ENCODE measurements at places on chromosomes 7 and 10.
A peak's percentile ranks its signal among the peaks of the same experiment; 100 is the strongest.

GRCh38 chr7:127391591-127392181 is 822 bp downstream of the ZNF800 start:
- peak; percentile 37 for DNase-seq

- no peak for DNase-seq
Measured at GRCh38 chr10:31112961-31113360, 81.3 kb upstream of the ZNF438 start.

- DNase-seq: no peak
Measured at GRCh38 chr7:7790041-7790741, 71.8 kb upstream of the RPA3 start.

DNA sequence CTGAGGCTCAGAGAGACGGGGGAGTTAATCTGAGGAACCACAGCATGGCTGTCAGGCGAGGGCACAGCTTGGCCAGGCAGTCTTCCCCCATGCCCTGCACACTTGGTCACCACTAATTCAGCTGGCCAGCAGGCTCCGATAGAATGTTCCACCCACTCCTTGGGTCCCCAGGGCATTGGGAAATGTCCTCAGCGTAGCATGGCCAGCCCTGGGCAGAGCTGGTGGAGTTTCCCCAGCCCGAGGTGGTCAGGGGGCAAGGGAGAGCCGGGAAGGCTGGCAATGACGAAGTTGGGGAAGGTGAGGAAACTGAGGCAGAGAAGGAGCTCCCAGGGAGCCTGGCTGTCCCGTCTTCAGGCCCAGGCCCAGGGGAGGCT is 12.1 kb upstream of the GRIFIN start:
- no peak for DNase-seq

DNA sequence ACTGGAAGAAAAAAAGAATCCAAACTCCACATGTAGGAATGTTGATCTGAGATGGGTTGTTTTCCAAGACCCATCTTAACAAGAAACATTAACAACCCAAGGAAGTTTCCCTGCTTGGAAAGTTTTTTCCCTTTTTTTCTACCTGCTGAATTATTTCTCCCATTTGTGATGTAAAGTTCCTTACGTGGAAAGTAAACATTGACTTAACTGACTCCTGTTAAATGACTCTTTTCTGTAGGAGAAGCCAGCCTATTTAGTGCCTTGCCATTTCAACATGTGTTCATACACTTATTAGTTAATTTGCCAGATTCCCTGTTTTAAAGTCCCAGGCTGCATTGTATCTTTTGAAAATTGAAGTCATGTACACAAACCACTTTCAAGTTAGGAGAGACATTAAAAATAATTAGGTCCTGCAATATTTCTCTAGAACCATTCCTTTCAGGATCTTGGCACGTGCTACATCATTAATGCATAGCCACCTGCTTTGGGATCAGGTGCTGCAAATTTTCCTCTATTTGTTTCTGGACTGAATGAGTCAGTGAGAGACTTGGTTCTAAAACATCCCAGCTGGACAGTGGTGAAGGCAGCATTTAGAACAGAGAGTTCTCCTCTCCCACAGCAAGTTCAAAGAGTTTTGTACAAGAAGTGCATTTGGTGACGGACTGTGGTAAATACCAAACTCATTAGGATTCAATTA is 698.5 kb downstream of the SUGCT start:
- DNase-seq: no peak

DNA sequence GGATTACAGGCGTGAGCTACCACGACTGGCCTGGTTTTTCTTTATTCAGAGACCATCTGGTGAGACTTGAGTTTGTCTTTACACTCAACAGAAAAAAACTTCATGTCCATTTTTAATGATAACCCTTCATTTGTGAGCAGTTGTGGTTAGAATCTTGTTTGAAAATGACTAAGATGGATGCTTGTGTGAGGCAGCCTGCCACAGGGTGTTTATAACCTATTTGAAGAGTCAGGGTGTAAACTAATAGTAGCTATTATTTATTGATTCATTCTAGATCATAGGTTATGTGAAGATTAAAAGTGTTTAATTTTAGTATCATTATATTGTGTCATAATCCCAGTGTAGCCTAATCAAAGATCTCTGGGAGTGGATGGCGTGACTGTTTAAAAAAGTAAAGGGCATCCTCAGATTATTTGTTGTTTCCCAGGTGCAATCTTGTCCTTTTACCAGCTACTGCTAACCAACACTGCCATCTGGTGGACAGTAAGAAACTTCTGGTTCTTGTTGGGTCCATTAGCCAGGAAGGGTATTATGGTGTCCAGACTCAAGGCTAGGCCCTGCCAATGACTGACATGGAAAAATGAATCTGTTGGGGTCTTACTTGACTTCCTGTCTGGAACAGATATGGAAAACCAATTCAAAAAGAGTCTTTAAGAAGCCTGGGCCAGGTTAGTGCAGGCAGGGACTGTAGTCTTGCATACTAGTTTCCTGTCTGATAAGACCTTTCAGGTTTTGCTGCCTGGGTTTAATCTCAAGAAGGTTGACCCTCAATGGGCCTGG is 24.9 kb downstream of the NRBF2 start:
- DNase-seq: peak; percentile 13

GRCh38 chr10:16741540-16741939 is 75.7 kb downstream of the RSU1 start:
- no peak for DNase-seq

DNA sequence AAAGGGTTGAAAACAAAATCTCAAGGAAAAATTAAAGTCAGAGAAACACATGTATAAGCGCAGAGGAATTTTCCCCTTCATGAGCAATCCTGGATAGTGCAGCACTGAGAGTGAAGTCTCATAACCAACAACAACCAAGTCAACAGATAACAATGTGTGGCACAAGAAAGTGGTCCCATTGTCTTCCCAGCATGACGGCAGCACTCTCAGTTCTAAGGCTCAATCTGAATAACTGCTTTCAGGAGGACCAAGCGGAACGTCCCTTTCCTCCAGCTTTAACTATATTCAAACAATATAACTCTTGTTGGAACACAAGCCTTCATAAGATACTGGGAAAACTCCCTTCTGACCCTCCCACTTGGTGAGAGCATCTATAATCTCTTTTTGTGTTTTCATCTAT is 137.9 kb downstream of the RAPGEF5 start:
- no peak for DNase-seq

DNA sequence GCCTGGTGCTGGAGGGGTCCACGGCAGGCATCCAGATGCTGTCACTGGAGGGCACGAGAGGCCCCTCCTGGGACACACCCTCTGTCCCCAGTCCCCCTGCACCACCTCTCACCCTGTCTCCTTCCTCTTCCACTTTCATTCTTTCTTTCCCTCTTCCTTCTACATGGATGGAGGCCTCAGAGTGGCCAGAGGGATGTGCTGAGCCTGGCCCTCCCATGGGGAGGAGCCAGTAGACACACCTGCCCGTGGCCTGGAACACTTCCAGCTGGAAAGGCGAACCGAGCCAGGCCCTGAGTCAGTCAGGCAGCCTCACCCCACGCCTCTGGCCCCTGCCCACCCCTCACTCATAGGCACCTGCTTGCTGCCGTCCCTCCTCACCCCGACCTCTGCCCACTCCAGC is 55.9 kb upstream of the MXI1 start:
- no peak for DNase-seq

DNA sequence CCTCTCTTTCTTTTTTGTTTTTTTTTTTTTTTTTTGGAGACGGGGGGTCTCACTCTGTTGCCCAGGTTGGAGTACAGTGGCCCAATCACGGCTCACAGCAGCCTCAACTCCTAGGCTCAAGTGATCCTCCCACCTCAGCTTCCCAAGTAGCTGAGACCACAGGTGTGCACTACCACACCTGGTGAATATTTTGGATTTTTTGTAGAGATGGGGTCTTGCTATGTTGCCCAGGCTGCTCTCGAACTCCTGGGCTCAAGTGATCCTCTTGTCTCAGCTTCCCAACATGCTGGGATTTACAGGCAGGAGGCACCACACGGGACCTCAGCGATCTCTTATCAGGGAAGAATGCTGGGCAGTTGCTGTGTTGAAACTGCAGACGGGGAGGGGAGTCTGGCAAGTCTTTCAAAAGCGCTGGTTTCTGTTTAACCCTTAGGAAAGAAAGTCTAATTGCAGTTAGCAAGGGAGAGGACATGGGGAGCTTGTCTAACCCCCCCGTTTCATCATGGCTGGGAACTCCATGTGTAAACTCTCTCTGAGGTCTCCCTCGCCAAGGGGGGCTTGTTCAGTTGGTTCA is 39.6 kb upstream of the LMTK2 start:
- DNase-seq: no peak

DNA sequence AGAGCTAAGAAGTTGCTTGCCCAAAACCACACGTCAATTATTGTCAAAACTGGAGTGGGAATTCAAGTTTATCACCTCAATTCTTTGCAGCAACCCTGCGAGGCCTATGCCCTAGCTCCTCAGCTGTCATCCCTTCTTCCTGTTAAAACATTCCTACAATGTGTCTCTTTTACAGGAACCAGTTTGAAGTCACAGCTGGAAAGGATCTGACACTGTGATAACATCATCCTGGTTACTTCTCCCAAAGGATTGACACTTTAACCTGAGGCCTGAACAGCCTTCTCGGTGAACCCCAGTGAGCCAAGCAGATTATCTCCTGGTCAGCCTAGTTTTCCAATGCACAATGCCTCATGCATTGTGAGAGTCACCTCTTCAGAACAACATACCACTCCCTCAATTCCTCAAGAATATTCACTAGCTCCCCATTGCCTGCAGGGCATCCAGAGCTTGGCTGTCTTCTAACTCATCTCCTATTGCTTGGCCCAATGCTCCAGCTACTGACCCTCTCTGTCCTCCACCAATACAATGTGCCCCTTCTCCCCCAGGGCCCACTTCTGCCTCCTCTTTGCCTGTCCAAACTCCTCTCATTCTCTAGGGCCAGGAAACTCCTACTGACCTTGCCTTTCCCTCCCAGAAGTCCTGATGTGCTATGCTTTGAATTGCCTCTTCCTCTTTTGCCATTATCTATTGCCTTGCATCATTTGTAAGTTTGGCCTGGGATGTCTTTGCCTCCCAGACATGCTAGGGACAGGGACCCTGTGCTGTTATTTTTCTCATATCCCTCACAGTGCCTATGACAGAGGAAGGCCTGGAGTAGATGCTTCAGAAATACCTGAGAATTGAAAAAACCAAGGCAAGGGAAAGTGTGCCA is 10.4 kb upstream of the DLG5 start:
- no peak for DNase-seq

- DNase-seq: no peak
Measured at GRCh38 chr7:48411619-48412018, 240.4 kb downstream of the ABCA13 start.

DNA sequence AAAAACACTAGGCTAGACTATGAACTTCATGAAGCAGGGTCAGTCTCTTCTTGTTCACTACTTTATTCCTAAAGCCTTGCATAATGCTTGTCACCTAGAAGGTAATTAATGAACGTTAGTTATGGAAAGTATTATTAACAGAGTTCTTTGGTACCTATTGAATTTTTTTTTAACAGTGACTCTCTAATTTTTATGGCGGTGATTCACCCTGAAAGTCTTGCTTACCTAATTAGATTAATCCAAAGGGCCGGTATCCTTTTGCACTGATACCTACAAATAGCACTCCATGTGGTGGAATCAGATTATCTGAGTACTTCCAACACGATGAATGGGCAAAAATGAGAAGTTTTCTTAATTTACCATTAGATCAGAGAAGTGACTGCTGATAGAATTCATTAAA is 31.7 kb downstream of the STAM start:
- no peak for DNase-seq

- no peak for DNase-seq
Measured at GRCh38 chr10:95867866-95868265, 39.9 kb upstream of the CC2D2B start.

DNA sequence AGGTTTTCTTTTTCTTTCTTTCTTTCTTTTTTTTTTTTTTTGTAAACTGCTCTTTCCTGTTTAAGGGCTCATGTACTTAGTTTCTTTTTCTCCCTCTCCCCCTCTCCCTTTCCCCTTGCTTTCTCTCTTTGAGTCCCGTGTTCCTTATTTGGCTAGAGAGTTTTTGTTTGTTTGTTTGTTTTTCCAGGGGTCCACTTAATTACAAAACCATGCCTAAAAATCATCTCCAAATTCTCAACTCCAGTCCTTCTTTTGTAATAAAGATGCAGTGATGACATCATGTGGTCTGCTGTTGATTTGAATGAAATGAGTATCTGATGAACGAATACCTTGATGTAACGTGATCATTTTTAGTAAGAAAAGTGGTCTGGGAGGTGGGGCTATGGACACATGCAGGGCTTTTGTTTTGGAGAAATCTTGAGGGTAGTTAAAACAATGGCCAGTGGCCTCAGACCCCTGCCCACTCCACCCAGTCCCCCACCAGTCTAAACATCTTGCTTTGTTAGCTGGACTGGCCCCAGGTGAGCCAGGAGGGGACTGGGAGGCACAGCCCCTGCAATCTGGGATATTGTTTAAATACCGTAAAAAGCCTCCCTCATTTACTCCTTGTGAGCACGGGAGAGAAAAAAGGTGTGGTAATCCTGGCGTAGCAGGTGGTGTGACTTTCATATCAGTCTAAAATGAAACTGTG is 165.7 kb downstream of the LRMDA start:
- no peak for DNase-seq

DNA sequence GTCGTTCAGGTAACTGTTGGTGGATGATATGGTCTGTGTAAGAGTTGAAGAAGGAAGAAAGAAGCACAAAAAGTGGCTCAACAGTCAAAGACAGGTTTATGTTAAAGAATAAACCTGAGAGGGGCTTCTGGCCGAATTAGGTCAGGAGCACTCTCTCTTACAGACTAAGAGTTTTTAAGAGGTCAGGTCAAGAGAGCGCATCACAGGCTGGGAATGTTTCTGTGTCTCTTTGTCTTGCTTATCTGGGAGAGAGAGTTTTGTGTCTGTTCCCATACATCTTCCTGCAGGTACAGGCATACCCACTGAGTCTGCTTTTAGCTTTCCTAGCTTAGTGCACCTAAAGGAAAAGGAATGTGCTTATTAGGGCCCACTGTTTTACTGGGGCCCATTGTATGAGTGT is 22.2 kb upstream of the PRPF18 start:
- DNase-seq: no peak

- no peak for DNase-seq
Measured at GRCh38 chr10:51485668-51486067, 213.7 kb downstream of the CSTF2T start.

DNA sequence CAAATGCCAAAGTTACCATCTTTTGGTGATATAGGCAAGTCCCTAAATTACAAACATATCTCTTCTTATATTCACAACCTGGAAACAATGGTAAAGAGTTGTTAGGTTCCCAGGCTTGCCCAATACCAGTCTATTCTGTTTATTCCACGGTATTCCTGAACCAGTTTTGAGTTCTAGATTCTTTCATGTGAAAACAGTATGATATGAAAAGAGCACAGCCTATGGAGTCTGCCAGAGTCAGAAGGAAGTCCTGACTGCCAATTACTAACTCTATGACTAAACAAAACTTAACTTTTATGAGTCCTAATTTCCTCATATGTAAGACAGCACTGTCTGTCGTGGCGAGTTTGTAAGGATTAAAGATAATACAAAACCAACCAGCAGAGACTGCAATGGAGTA is 5.6 kb downstream of the ABI1 start:
- no peak for DNase-seq

DNA sequence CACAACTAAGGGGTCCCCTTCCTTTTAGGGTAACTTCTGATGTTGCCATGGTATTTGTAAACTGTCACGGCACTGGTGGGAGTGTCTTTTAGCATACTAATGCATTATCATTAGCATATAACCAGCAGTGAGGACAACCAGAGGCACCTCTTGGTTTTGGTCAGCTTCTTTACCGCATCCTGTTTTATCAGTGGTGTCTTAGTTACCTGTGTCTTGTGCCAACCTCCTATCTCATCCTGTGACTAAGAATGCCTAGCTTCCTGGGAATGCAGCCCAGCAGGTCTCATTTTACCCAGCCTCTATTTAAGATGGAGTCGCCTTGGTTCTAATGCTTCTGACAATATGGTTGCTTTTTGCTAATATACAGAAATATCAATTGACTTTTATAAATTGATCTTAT is 54.9 kb downstream of the AHCYL2 start:
- no peak for DNase-seq
